ENCODE measurements at places on chromosomes 7 and 10. TPM values are rescaled to one million over a fixed set of nuclear protein-coding genes. Genes with fewer than 3 reads are reported as not detected.
A peak's percentile ranks its signal among the peaks of the same experiment; 100 is the strongest.

DNA sequence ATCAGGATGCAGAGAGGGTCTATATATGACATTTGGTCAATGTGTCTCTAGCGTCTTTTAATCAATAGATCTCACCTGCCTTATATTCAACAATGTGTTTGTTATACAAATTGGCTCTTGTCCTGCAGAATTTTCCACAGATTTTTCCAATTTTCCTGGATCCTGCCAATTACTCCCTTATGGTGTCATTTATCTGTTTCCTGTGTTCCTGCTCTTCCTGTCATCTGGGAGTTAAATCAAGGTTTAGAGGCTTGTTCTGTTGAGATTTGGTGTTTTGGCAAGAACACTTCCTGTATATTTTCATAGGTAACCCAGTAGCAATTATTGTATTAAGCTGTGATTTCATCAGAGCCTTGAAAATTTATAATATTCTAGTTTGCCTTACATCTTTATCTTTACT, 8.8 kb upstream of the C10orf71 start:
- no peak for DNase-seq

- DNase-seq: no peak
Observed at GRCh38 chr7:12030116-12030515, 181.0 kb upstream of the TMEM106B start.

GRCh38 chr10:44395396-44395795, 10.5 kb upstream of the CXCL12 start:
- no peak for DNase-seq

DNA sequence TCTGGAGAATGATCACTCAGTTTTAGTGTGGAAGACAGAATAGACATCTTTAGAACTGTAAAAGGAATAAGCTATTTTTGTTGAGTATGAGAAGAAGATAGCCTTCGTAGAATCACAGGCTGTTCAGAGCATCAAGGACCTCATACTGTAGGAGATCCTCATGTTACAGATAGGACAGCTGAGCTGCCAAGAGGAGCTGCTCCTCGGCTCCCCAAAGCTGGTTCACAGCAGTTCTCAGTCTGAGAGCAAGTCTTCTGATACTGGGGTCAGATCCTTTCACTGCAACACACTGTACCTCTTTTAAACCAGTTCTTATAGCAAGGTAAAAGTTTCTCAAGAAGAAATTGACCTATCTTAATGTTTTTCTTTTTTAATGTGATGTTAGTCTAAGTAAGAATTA, 17.1 kb downstream of the CCNY start:
- DNase-seq: no peak

DNA sequence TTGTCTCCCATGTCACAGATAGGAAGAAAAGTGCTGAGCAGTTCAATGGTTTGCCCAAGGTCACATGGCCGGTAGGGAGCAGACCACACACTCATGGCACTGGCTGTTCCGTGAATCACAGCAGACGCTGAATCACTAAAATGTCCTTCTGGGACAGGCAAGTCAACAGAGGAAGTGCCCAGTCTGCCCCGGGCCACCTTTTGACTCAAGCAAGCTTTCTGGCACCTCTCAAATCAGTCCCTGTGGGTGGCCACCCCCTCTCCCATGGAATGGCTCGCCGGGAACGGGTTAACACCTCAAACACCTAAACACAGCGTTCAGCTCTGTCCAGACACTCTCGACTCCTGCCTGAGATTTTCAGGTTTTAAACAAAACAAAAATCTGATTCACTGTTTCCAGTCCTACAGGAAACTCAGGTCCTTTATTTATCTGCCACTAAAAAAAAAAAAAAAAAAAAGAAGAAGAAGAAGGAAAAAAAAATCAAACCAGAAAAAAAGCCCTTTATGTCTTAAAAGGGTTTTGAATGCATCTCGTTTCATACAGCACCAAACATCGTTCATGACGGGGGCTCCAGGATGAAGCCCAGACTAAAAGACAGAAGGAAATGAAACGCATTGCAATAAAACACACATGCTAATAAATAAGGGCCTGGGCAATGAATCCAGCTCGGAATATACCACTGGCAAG, 15.5 kb downstream of the CARD11 start:
- no peak for DNase-seq

DNA sequence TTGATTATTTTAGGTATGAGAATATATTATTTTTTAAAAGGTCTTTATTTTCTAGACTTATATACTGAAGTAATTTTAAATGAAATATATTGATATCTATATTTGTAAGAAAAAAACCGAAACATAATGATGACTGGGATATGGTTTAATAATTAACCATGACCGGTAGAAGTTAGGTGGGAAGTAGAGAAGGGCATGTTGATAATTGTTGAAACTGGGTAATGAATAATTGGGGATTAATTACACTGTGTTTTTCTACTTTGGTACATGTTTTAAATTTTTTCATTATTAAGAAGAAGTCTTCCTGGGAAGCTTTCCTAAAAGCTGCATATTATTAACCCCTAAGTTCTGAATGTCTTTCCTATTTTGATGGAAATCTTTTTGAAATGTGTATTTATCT, 16.3 kb downstream of the TSPAN12 start:
- DNase-seq: no peak

- DNase-seq: peak; percentile 32
Observed at GRCh38 chr7:47720141-47720906, 138.4 kb upstream of the TNS3 start.

The LIPA gene
- 134 TPM for polyA plus RNA-seq

The OR2A42 gene
- polyA plus RNA-seq: not detected

The CNPY1 gene
- polyA plus RNA-seq: not detected

The CLEC5A gene
- not detected for polyA plus RNA-seq

The LRRD1 gene
- polyA plus RNA-seq: not detected

The SLK gene
- polyA plus RNA-seq: 6.7 TPM

The GBX1 gene
- polyA plus RNA-seq: not detected

The NRCAM gene
- not detected for polyA plus RNA-seq

The EN2 gene
- polyA plus RNA-seq: not detected

The STN1 gene
- polyA plus RNA-seq: 31.8 TPM
